Right atrium auricular region (tissue), 2 donors: ENCODE measurements at places on chromosomes 16 and 17.

DNA sequence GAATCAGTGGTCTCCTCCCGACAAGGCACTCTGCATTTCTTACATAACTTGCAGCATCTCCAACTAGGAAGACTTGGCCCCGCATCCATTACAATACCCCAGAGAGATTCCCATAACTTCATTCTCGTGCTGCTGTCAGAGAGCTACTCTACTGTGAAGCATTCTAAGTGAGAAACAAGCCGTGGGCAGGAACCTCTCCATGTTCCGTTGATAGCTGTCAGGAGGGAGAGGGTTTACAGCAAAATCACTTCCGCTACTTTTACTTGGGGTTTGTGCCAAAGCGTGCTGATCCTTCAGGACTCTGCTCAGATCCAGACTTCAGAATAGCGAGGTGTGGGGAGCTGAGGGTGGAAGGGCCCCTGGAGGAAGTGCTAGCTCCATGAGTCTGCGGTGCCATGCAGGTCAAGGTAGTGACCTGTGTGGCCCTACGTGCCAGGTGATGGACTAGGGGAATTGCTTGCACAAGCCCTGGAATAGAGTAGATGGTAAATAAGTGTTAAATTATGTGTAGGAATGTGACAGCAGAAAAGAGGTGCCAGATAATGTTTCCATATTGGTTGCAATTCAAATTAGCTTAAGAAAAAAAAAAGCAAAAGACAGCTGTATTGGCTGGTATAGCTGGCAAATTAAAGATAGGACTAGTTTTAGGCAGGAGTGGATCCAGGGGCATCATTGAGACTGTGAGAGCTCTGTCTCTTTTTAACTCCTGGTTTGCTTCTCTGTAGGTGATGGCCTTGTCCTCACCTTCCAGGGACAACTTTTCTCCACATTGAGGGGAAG, 358.5 kb upstream of the ERCC4 start:
- no peak for DNase-seq

DNA sequence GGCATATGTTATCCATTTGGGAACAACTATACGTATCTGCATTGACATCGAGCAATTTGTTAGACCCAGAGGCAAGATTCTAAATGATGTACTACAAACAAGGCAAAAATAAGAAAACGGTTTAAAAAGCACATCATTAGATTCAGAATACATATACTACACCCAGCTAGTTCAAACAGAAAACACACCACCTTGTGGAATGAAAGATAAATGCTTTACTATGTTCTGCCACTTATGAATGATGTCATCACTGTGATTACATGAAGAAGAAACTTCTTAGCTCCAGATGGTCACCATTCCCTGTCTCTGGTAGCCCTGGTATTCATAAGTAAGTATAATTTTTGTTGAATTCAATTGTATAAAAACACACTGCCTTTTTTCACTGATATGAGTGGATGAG, 7.8 kb downstream of the NACA2 start:
- DNase-seq: no peak

GRCh38 chr17:67421869-67422273, 44.8 kb downstream of the PITPNC1 start:
- DNase-seq: no peak

- peak; percentile 78 for DNase-seq
Observed at GRCh38 chr17:43766413-43767052, 7.9 kb upstream of the SOST start.

- DNase-seq: peak; percentile 79
Observed at GRCh38 chr17:48791128-48792032, 25.6 kb downstream of the TTLL6 start.

DNA sequence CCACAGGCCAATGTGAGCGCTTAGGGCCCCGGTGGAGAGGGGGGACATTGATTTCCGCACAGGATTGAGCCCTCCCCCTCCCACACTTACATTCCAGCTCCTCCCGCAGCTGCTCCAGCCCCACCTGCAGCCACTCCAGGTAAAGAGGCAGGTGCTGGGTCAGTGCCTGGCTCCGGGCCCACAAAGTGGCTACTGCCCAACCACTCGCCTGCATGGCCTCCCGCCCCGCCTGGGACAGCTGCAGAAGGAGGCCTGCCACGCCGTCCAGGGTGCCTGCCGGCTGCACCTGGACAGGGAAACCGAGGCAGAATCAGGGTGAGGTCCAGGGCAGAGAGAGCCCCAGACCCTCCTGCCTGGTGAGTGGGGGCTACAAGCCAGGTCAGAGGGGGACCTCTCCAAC, 46.3 kb downstream of the RMI2 start:
- no peak for DNase-seq

- no peak for DNase-seq
Observed at GRCh38 chr16:19472482-19472881, 49.4 kb downstream of the GDE1 start.

- no peak for DNase-seq
Observed at GRCh38 chr17:43578699-43579565, 32.8 kb upstream of the ETV4 start.
